ENCODE measurements at places on chromosomes 16 and 17.
A peak's percentile ranks its signal among the peaks of the same experiment; 100 is the strongest.

DNA sequence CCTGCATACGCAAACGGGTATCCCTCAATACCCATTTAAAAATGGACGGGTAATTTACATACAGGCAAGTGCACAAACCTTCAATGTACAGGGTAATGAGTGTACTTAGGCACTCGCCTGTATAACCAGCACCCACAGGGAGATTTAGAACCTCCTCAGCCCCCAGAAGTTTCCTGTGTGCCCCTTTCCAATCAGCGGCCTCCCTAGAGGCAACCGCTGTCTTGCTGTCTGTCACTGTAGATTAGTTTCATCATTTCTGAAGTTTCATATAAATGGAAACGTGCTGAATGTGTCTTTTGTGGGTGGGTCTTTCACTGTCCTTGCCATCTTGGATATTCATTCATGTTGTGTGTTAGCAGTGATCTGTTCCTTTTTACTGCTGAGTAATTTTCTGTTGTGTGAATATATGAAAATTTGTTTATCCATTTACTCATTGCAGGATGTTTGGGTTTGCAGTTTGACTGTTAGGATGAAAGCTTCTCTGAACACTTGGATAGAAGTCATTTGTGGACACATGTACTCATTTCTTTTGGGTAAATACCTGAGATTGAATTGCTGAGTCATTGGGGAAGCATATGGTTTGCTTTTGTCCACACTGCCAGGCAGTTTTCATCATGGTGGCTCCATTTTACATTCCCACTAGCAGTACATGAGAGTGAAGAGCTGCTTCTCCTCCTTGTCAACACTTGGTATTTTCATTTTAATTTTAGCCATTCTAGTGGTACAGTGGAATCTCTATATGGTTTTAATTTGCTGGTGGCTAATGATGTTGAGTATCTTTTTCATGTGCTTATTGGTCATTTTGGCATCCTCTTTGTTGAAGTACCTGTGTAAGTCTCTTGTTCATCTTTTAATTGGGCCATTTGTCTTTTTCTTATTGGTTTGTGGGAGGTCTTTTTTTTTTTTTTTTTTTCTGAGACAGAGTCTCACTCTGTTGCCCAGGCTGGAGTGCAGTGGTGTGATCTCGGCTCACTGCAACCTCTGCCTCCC, 2.1 kb upstream of the ADCY7 start:
- peak; percentile 86 for DNase-seq

DNA sequence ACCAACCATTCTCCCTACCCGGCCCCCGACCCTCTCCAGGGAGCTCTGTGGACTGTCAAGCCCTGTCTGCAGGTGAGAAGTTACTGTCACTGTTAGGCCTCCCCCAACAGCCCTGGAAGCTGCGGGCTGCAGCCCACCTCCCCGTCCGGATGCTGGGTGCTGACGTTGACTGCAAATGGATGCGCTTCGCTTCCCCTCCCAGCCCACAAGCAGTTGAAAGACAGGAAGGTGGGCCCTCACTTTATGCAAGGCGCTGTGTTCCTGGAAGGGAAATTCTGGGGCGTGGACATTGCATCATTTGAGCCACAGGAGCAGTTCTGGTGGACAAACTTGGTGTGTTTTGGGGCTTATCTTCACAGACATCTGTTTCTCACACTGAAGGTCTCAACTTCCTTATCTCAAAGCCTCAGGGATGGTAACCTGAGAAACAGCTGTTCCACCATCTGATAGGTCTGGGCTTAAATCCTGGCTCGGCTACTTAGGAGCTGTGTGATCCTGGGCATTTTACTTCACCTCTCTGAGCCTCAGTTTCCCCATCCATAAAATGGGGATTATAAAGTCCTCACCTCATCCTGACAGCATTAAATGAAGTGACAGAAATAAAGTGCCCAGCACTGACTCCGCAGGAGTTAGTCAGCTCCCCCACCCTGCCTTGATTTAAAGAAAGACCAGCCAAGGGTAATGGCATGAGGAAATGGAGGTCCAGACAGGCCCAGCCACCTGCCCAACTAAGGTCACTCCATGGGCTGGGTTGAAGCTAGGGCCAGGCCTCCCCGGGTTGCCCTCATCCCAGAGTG, 4.6 kb upstream of the DRC7 start:
- DNase-seq = no peak

GRCh38 chr17:40963838-40964237, 2.9 kb downstream of the KRT39 start:
- DNase-seq = peak; percentile 60

- DNase-seq = peak; percentile 70
Measured at GRCh38 chr16:46882304-46882939, 1.7 kb upstream of the GPT2 start.

DNA sequence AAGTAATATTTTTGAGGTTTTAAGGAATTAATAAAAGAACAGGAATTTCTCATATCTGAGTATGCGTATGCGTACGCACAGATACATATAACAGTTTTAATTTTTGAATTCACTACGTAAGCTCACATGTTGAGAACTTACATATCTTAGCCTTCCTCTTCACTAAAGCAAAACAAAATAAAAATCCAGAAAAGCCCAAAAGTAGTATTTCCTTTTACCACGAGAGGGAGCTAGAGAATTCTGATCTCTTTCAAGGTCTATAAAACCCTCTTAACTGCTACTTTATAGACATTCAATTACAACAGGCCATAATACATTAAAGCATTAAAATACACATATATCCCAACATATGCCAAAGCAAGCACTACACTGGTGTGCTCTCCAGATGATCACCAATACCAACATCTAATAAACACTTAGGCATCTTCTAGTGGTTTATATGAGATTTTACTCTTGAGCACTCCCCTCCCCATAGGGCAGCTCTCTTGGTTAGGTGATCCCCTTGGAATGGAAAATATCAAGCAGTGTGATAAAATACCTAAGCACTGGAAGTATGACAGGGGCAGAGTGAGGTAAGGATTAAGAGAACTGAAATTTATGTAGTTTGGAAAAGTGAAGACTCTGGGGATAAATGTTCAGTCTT, 94.0 kb downstream of the SKAP1 start:
- DNase-seq = peak; percentile 74

DNA sequence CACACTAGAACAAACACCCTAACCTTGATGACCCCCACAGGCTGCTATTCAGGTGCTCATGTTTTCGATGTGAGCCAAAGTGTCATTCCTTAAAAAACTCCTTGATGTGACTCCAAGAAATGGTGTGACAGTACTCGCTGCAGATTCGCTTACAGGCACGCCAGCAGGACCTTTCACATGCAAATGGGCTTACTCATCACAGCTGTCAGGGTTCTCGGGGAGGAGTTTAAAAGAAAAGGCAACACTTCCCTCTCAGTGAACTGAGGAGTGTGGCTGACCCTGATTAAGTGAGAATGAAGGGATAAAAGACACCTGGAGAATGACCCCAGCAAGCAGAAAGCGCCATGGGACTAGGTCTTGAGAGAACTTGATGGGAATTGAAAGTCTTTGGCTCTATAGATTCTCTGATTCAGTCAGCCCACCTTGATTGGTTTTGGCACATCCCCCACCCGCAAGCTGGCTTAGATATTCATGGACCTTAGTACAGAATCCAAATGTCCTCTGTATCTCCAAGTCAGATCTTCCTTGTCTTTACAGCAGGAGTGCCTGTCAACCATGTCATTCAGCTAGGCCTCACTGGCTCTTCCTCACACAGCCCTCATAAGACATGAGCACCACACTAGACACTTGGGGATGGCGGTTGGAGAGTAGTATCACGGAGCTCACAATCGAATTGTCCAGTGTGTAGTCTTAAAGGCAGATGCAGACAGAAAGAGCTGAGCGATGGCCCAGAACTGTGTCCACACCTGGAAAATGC, 82.6 kb downstream of the HIC1 start:
- peak; percentile 44 for DNase-seq

- no peak for DNase-seq
Measured at GRCh38 chr16:3606441-3606840, 5.0 kb downstream of the SLX4 start.

Measured in DMS53 (cell line).